ENCODE measurements at places on chromosomes 16 and 17.

DNA sequence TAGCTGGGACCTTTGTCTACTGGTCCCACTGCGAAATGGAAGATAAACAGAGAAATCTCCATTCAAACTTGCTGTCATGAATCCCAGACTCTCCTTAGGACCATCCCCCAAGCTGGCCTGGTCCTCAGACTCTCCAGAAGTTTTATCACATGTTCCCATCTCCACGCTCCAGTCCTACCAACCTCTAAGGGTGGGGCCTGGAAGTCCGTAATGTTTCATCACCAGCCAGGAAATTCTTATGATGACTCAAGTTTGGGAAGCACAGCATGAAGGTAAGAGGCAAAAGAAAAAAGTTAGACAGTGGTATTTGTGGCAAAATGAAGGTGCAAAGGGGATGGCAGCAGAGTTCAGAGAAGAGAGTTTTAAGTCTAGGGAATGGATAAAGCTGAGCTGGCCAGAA, 52.7 kb downstream of the ZNF18 start:
- no peak for DNase-seq

DNA sequence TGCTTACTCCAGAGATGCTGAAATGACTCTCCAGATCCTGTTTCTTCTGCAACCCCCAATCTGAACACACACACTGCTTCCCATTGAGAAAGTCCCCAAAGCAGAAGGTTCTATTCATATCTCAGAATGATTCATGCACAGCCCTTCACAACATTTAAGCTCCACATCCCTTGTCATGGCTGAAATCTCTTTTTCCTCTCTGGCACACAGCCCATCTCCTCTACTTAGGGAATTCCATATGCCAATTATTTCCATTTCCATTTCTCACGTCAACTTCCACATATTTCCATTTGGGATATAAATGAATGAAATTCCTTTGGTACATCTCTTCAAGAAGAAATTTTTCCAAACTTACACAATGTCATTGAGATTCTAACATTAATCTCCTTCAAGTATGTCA, 119.6 kb downstream of the CDH11 start:
- no peak for DNase-seq

DNA sequence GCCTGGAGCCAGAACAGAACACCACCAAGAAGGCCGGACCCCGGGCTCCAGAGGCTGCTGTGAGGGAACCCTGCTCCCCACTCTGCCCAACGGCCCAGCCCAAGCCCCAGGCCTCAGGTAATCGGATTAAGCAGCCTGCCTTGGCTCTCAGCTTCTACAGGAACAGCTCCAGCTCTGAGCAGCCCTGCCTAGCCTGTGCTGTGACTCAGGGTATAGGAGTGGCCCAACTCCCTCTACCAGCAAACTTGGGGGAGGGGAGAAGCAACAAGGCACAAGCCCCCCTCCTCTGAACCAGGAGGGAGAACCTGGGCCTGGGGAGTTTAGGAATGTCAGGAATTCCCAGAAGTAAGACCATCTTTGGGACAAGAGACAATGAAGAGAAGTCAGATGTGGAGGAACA, 849 bp upstream of the SOX15 start:
- DNase-seq = no peak

DNA sequence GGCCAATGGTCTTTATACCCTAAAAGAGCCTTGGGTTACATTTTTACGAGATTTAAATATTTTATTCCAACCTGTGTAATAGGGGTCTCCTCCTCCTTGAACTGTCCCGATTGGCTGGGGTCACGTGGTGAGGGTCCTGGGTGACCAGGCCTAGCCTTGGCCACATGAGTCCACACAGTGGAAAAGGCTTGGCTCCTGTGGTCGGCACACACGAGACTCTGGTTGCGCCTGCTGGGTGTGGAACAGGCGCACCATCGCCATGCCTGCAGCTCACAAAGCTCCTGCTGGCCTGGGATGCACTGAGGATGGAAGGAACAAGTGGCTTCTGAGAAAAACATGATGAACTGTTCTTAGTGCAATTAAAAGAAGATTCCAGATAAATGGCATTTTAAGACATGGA, 103.9 kb upstream of the ZNF750 start:
- DNase-seq = peak; percentile 60

DNA sequence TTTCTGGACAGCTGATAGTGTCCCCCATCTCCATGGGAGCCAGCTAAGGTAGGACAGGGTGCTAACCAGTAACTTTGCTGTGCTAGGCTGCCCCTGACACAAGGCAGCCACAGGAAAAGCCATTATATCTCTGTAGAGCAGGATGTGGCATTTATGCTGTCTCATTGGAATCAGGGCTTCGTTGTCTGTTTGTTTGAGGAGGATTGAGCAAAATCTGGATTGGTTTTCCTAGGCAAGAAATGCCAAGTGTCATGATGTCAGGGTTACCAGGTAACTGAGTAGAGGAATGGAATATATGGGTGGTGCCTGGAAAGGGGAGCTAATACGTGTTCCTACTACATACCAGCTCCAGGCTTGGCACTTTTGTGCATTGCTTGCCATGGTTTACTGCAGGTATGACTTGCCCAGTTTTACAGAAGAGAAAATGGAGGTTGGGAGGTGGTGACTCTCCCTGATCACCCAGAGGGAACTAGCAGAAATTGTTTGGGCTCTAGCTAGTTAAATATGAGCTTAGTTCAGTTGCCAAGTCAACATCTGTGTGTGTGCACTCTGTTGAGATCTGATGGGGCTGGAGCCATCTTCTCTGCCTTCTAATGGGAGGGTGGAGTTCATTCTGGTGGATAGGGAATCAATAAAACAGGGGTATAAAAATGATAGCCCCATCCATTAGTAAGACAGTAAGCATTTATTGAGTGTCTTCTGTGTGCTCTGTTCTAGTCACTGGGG, 33.9 kb downstream of the GNAO1 start:
- DNase-seq = no peak

DNA sequence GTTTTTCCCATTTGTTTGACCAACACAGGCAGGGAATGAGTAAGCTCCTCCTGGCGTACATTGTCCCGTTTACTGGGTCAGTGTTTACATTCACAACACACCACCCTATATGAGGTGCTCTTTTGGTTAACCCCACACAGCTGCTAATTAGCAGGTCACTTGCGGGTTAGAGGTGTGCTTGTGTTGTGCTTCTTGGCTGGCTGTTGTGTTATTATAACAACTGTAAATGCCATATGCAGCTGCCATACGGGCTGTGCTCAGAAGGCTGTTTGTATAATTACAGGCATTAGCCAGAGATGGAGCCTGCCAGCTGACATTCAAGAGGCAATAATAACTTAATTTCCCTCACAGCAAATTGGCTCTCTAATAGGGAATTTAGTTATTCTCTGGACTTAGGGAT, 205.1 kb upstream of the ELAC2 start:
- DNase-seq = no peak

DNA sequence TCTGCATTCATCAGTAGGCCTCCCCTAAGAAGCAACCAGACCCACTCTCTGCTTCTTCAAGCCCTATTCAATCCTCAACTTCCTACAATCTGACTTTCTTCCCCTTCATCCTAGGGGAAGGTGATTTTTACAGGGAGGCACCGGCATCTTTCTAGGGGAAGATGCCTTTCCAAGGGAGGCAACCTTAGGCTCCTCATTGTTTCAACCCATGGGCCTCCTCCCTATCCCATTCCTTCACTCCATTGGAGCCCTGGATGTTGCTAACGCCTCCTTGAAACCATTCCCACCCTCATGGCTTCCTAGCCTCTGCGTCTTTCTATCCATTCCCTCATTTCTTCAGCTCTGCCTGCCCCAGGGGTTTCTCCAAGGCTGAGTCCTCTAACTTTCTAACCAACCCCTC, 2.7 kb upstream of the CUEDC1 start:
- no peak for DNase-seq

DNA sequence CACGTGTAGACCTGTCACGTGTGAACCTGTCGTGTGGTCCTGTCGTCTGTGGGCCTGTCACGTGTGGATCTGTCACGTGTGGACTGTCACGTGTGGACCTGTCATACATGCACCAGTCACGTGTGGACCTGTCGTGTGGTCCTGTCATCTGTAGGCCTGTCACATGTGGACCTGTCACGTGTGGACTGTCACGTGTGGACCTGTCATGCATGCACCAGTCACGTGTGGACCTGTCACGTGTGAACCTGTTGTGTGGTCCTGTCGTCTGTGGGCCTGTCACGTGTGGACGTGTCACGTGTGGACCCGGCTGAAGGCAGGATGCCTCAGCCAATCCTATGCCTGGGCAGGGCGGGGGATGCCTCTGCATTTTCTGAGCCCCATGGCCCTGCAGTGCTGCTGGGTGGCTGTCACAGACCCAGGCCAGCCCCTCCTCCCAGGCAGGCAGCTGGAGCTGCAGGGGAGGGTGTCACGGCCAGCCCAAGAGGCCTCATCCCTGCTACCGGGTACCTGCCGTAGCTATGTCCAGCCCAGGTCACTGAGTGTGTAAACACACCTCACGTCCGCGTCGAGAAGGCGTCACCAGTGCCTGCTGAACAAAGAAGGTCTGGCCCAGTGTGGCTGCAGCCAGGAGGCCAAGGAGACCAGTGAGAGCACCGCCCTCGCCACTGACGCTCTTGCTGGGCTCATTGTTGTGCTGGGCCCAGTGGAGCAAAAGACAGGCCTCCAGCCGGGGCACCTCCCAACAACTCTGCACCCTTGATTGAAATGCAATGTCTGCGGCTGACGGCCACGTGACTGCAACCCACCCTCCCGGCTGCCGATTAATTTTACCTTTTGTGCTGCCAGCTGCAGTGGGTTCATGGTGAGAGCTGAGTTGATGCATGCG, 18.6 kb upstream of the ACSF3 start:
- no peak for DNase-seq

DNA sequence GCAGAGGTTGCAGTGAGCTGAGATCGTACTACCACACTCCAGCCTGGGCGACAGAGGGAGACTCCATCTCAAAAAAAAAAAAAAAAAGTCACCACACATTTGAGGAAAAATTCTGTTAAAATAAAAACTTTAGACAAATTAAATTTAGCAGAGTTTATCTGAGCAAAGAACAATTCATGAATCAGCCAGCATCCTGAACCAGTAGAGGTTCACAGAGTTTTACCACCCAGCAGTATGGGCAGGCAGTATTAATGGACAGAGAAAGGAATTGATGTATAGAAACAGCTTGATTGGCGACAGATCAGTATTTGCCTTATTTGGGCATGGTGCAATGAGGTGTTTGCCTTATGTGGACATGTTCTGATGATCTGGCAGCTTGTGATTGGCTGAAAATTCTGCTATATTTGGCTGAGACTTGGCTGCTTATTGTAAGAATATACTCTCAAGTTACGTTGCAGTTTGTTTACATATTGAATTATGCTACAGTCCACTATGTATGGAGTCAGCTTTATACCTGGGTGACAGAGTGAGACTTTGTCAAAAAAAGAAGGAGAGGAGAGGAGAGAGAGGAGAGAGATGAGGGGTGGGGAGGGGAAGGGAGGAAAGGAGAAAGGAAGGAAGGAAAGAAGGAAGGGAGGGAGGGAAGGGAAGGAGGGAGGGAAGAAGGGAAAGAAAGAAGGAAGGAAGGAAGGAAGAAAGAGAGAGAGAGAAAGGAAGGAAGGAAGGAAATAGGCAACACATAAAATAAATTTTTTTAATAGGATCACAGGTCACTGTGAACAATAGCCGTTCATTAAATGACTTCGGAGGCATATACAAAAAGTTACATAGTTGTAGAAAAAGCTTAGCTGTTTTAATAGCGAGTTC, 14.6 kb downstream of the ABCC3 start:
- DNase-seq = no peak

- no peak for DNase-seq
These were observed 629 bp upstream of the RNF135 start for GRCh38 chr17:30969989-30970830.

DNA sequence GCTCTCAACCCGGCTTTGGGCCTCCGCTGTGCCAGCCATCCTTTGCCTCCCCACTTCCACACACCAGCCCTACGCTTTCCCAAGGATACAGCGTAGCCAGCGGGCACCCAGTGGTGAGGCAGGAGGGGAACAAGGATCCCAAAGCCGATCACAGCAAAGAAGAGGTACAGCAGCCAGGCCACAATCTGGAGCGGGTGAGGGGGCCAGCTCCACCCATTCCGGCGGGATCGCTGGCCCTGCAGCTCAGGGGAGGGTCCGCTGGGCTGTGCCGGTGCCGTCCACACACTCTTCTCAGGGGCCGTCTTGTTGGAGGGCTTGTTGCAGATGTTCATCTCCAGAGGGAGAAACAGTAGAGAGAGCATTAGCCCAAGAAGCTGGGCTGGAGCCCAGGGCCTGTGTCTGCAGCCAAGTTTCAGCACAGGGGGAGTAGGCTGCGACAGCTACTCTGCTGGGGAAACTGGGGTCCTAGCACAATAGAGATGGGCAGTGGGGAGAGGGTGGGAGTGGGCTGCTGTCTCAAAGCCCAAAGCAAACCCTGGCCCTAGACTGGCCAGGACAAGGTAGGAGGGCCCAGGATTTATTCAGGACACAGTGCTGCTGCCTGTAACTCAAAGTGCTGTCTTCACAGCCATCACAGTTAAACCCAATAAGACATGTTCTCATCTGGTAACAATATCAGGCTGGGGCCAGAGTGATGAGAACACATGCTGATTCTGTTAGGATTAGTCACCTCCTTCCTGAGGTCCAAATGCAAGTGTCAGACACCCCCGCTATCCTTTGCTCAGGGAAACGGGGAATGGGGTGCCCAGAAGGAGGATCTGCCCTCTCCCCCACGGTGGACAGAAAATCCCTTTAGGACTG, 9.9 kb downstream of the ZDHHC1 start:
- no peak for DNase-seq

- DNase-seq = no peak
These were observed 3.5 kb downstream of the WDR81 start for GRCh38 chr17:1727876-1728630.

DNA sequence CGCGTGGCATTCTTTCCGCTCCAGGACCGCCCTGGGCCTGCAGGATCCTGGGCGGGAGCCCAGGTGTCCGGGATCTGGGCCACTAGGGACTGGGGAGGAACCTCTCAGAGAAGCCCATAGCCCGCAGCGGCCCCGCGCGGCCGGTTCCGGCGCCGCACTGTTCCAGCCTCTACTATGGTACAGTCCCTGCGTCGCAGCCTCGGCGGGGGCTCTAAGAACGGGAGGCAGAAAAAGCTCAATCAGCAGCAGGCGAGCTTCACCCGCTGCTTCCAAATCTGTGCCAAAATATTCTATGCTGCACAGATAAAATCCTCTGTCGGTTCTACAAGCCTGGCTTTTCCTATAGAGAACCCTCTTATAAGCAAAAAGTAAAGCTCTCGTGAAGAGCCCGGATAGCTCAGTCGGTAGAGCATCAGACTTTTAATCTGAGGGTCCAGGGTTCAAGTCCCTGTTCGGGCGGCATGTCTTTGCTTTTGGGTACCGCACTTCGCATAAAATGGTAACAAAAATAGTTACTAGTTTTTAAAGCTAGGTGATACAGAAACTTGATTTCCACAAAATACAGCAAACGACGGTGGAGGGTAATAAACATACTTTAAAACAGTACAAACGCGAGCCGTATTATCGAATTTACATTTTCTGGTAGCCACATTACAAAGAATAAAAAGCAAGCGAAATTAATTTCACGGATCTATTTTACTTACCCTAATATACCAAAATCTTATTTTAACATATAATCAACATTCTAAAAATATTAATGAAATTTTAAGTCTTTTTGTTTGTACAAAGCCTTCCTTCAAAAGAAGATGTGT, 661 bp upstream of the ALOXE3 start:
- peak; percentile 93 for DNase-seq
